Iris pigment epithelial cell (primary cell): ENCODE measurements at places on chromosomes 5 and 9.

DNA sequence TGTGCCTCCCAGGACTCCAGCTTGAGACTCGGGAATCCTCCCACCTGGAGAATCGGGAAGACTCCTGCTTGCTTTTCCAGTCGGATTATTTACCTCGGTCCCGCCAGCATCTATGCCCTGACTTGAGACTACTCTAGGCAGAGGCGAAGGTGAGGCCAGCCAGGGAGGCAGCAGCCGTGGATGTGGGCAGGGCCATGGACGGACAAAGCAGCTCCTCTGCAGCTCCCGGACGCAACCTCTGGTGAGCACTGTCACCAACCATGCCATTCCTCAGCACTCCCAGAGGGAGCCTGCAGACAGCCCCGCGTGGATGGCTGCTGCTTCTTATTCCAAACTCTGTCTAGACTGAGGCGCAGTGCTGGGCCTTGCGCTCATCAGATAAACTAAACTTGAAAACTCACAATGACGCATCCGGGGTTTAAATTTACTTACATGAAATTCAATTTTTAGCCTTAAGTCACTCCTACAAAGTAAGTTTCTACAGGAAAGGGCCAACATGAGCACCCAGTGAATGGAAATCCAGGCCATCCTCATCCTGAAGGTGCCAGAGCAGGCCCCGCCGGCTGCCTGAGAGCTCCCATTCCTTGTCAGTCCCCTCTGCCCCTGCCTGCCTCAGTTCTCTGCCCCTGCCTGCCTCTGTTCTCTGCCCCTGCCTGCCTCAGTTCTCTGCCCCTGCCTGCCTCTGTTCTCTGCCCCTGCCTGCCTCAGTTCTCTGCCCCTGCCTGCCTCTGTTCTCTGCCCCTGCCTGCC, 17.8 kb downstream of the MED10 start:
- DNase-seq: no peak

- DNase-seq: no peak
Measured at GRCh38 chr9:109830545-109830944, 50.5 kb downstream of the PALM2AKAP2 start.

DNA sequence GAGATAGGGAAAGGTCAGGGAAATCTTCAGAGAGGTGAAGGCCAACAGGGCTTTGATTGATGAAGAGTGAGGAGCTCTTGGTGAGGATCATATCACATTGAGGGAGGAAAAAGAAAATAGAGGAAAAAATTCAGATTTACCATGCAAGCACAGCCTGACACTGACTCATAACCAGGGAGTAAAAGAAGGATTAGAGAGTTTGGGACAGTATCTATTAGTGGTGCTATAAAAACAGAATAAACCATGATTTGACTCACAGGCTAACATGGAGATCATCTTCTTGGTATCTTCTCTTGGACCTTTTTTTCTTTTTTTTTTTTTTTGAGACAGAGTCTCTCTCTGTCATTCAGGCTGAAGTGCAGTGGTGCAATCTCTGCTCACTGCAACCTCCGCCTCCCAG, 44.4 kb downstream of the MUSK start:
- DNase-seq: peak; percentile 43

- DNase-seq: no peak
Measured at GRCh38 chr5:82820188-82820587, 257.0 kb downstream of the TMEM167A start.

DNA sequence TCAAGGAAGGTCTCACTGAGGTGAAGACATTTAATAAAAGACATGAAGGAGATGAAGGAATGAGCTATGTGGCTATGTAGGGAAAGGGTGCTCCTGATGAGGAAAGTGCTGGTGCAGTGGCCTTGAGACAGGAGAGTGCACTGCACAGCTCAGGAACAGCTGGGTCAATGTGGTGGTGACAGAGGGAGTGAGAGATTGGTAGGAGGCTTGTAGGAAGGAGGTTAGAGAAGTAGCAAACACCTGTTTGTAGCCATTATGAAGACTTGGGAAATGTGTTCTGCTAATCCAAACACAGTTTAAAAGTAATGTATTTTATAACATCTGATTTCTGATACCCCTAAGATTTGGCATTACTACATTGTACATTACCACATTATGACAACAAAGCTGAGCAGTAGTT, 115.1 kb upstream of the MTAP start:
- DNase-seq: no peak

- no peak for DNase-seq
Measured at GRCh38 chr5:136894070-136894469, 528.7 kb upstream of the TRPC7 start.

- peak; percentile 48 for DNase-seq
Measured at GRCh38 chr5:145574889-145575573, 260.1 kb downstream of the PRELID2 start.

- no peak for DNase-seq
Measured at GRCh38 chr5:158922816-158923215, 176.9 kb downstream of the EBF1 start.

DNA sequence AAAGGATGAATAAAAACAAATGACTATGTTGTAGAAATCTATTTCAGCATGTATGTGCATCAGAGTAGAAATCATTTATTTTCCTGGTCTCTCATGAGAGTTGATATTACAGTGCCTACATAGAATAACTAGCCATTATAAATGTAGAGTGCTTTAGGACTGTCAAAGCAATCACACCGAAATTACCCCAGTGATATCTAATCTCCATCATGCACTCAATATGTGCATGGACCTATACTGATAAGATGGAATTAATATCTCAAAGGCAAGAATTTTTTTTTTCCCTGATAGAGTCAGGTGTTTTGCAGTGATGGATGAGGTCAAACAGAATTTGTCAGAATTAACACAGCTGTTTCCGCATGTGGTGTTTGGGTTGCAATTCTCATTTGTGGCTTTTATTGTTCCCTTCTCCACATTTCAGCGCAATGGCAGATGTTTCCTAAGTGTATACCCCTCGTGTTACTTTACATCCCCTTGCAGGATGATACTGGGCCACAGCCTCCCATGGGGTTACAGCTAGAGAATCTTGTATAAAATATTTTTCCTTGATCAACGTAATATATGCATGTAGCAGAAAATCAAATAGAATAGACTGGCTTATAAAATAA, 298.8 kb downstream of the RASEF start:
- DNase-seq: no peak

DNA sequence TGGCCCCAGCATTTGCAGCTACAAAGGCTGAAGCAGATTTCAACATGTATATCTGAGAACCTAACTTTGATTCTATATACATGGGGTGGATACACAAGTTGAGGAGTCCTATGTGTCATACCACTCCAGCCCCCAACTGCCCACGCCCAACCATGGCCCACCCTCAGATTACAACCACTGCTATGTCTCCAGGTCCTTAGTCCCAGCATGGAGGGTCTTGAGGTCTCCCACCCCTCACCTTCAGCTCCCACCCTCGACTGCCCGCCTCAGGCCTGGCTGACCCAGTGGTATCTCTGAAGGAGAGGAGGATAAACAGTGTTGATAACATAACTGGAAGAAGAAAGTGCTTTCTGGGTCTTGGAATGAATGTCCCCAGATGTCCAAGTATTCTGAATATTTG, 8.2 kb downstream of the SOWAHA start:
- no peak for DNase-seq

DNA sequence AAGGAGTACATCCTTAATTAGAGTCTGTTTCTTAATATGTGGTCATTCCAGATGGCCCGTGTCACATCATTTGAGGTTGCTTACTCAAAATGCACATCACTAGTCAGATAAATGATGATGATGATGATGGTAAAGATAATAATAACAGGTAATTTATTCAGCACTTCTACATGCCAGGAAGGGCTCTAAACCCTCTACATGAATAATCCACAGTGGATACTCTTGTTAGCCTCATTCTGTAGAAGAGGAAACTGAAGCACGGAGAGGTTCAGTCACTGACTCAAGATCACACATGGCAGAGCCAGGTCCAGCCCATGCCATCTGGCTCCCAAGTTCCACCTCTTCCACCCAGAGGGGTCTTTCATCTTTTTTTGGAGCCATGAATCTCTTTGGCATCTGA, 11.7 kb downstream of the SH3PXD2B start:
- DNase-seq: no peak

DNA sequence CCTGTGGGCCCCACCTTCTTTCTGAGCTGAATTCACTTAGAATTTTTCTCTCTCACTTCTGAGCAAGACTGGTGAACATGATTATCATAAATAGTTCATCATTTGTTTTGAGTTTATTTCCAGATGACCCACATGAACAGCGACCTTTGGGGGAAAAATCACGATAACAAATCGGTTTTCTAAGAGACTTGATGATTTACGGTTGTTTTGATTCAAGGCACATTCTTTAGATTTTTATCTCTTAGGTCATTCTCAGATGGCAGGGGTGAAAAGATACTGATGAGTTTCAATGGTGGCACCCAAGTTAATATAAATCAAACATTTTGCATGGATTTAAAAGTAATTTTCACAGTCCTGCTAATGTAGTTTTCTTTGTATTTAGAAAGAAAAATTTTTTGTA, 95.1 kb downstream of the DMXL1 start:
- DNase-seq: peak; percentile 7

- peak; percentile 81 for DNase-seq
Measured at GRCh38 chr5:96219580-96220281, 213.3 kb downstream of the PCSK1 start.

DNA sequence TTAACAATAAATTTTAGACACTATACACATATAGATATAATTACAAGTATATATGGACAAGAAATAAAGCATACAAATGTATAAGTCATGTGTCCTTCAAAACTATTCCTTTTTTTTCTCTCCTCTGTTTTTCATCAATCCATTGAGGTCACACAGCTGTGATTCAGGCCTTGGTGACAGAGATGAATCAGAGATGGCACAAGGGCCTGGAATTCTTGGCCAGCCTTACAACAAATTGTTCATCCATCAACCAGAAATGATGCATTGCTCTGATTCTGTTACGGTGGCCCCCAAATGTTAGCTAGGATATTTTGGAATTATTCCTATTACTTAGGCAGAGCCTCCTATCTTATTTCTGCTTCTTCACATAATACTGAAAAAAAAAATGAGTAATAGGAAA, 108.7 kb upstream of the MPDZ start:
- DNase-seq: no peak

- DNase-seq: no peak
Measured at GRCh38 chr9:137604345-137605086, 970 bp upstream of the ARRDC1 start.

- DNase-seq: peak; percentile 58
Measured at GRCh38 chr5:154395407-154396106, 50.2 kb upstream of the SAP30L start.

- peak; percentile 8 for DNase-seq
Measured at GRCh38 chr5:71751422-71751821, 32.3 kb downstream of the CARTPT start.

DNA sequence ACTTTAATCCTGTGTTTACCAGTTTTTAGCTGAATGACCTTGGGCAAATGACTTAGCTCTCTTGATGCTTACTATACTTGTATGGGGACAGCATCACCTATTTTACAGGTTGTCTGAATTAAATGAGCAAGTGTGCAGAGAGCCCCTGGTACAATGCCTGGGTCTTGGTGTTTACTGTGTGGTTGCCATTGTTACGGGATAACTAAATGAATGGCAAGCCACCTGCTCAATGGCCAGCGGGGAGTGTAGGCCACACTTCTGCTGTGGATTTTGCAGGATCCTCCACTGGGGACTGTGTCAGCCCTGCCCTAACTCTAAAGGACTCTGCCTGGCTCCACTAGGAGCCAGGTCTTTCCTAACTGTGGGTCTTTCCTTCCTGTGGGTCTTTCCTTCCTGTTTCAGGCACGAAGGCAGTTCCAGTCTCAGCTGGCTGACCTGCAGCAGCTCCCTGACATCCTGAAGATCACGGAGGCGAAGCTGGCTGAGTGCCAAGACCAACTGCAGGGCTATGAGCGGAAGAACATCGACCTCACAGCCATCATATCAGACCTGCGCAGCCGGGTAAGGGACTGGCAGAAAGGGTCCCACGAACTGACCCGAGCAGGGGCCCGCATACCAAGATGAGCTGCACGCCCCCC, 10.3 kb upstream of the GLE1 start:
- DNase-seq: peak; percentile 40

- no peak for DNase-seq
Measured at GRCh38 chr5:143398451-143399237, 4.8 kb downstream of the NR3C1 start.

DNA sequence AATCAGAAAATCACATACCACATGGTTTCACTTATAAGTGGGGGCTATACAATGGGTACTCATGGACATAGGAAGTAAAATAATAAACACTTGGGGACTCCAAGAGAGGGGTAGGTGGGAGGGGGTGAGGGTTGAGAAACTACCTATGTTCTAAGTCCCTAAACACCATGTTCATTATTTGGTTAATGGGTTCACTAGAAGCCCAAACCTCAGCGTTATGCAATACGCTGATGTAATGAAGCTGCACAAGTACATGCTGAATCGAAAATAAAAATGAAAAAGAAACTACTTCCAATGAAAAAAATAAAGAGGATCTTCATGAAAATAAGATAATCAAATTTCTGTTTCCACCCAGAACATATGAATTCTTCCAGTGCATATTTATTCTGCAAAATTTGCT, 208.5 kb downstream of the TMEM161B start:
- DNase-seq: no peak

DNA sequence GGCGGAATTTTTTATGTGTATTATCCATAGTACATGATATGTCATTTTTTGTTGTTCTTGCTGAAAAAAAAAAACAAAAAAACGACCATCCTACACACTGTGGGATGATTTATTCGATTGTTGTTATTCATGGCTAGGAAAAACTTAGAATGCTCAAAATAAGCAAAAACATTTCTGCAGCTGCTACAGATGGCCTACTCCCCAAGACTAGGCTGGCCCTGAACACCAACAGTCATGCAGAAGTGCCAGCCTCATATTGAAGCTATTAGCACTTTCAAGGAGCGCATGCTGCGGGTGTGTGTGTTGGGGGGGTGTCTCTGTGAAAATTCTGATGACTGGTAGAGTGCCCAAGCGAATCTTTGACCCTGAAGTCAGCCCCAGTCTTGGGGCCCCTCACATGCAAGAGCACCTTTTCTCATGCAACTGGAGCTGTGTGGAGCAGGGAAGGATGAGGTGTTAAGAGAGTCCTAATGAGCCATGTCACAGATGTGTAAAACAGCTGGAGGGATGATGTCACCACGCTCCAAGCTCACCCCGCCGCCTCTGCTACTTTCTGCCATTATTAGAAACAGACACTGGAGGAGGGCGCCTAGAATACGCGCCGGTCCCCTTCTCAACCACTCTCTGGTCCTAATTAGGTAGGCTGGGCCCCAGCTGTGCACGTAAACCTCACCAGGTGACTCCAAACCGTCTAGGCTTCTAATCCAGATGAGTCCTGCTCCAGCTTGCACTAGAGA, 61.0 kb upstream of the SMIM23 start:
- DNase-seq: no peak

- DNase-seq: no peak
Measured at GRCh38 chr5:30608501-30608900, 585.0 kb upstream of the CDH6 start.

GRCh38 chr5:173454361-173454735, 126.1 kb upstream of the STC2 start:
- peak; percentile 64 for DNase-seq

GRCh38 chr5:80686757-80687156, 32.0 kb upstream of the DHFR start:
- DNase-seq: peak; percentile 25
